Activated CD4-positive, alpha-beta T cell treated with anti-CD3 and anti-CD28 coated beads, Interleukin-2, Interleukin-4, amounts not matched to agents 100 ng/mL and 50 ng/mL, durations not matched to agents 16 hours and 8 hours (primary cell): ENCODE measurements at places on chromosomes 2 and 18.

DNA sequence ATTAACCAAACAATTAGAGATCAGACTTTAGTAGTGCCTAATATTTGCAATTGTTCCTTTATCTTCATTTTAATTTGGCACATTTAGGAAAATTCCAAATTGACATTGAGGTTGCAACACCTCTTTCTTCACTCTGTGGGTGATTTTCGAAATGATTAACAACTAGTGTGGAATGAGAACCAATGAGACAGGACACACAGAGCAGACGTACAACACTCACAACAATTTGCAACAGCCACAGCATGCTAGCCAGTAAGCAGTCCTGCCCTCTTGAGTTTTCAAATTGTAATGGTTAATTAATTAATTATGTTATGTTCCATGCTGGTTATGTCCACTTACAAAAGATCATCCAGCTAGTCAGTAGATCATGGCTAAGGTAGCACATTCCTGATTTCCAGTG is 339.3 kb downstream of the LRP1B start:
- no peak for DNase-seq

- DNase-seq: no peak
These were observed 1.9 kb downstream of the CDH20 start for GRCh38 chr18:61334951-61335683.

GRCh38 chr2:41963661-41964525 is 83.9 kb upstream of the PKDCC start:
- DNase-seq: no peak

GRCh38 chr2:121377646-121378045 is 92.6 kb upstream of the TFCP2L1 start:
- no peak for DNase-seq
